ENCODE measurements at places on chromosomes 7 and 10. TPM values are rescaled to one million over a fixed set of nuclear protein-coding genes. Genes with fewer than 3 reads are reported as not detected.

Gene PTF1A
- not detected for total RNA-seq

Gene ZNF394
- total RNA-seq = 17.7 TPM

Gene FRAT1
- total RNA-seq = 4.1 TPM

Gene GNGT1
- not detected for total RNA-seq

Gene HOGA1
- 0.15 TPM for total RNA-seq

Gene VSTM4
- not detected for total RNA-seq

Gene CUZD1
- 0.40 TPM for total RNA-seq

Gene SLC13A1
- total RNA-seq = not detected

Gene C7orf25
- total RNA-seq = 2.5 TPM

Gene MKI67
- 84.9 TPM for total RNA-seq

Gene GRM3
- total RNA-seq = not detected

Gene CTAGE15
- 1.3 TPM for total RNA-seq

Gene C10orf53
- total RNA-seq = not detected

Gene PDE1C
- total RNA-seq = 14.1 TPM

Gene PFKP
- 172 TPM for total RNA-seq

Gene ACTL6B
- not detected for total RNA-seq

Gene HOXA9
- total RNA-seq = 69.0 TPM

Gene ZSCAN21
- total RNA-seq = 4.7 TPM

Gene MINDY4
- 3.0 TPM for total RNA-seq

Gene INA
- total RNA-seq = not detected

Gene DNTT
- not detected for total RNA-seq

Gene ZNF107
- total RNA-seq = 4.8 TPM
